ENCODE measurements at places on chromosomes 1 and 21. TPM values are rescaled to one million over a fixed set of nuclear protein-coding genes. Genes with fewer than 3 reads are reported as not detected.

The OR2L8 gene
- 0.69 TPM for total RNA-seq

The TMOD4 gene
- total RNA-seq = not detected

The PLPP3 gene
- 112 TPM for total RNA-seq

The CCDC190 gene
- 1.6 TPM for total RNA-seq

The COP1 gene
- 54.2 TPM for total RNA-seq

The CFAP126 gene
- not detected for total RNA-seq

The FMO2 gene
- 183 TPM for total RNA-seq

The TRAF3IP3 gene
- 4.3 TPM for total RNA-seq

The F3 gene
- total RNA-seq = 40.0 TPM

The TMEM63A gene
- total RNA-seq = 89.3 TPM

The IL10 gene
- 12.6 TPM for total RNA-seq

The LCE6A gene
- not detected for total RNA-seq

The AVPR1B gene
- not detected for total RNA-seq

The MOB3C gene
- total RNA-seq = 31.2 TPM

The MLLT11 gene
- 2.5 TPM for total RNA-seq

The HCN3 gene
- total RNA-seq = 5.7 TPM

The CFH gene
- total RNA-seq = 297 TPM

The CDA gene
- total RNA-seq = 9.0 TPM

All from aorta (tissue), 5 donors.